ENCODE measurements at places on chromosomes 5 and 9.

GRCh38 chr5:126014676-126015075 lies 408.5 kb upstream of the GRAMD2B start:
- no peak for DNase-seq

GRCh38 chr5:106759152-106759551 lies 911.6 kb downstream of the EFNA5 start:
- no peak for DNase-seq

DNA sequence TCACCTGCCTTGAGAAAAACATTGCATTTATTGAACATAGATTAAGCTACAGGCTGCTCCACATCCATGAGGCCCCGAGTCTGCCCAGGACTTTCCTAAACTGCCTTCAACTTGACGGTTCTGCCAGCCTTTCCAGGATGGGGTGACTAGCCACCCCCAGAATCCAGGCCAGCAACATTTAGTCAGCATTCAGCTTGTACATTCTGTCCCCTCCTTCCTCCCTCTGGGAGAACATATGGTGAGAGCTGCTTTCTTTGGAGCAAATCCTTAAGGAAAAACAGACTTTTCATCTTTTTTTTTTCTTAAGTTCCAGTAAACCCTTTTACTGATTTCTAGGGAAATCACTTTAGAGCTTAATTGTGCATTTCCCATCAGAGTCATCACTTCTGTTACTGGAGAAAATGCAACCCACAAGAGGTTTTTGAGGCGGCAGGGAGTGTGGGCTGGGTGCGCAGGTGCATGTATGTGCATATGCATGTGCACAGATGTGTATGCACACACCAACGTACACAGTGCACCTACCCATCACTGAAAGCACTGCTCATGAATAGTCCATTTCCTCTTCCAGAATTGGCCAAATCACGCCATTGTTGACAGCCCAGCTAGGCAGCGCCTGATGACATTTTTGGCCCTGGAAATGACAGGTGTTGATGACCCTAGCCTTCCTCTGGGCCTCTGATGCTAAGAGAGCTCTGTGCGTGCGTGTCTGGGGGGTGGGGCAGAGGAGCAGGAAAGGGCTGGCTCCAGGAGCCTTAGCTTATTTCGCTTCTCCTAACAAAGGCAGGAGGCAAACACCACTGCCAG lies 145.6 kb downstream of the HSD17B3 start:
- no peak for DNase-seq

DNA sequence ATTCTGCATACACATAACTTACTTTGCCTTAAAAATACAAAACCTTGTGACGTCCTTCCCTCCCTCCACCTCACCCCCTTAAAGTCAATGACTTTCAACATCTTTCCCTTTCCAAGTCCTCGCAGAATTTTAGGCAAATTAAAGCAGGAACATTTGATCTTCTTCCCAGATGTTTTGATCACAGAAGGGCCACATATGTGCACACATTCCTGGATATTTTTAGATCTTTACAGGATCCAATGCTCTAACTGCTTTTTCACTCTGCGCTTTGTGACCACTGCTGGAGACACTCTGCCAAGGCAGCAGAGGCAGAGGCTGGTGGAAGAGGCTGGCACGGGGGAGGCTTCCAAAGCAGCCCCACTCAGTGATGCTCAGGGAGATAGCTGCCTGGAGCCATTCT lies 130.7 kb downstream of the SEC61B start:
- no peak for DNase-seq

Measured in NCI-H526 (cell line).